Activated CD4-positive, alpha-beta T cell treated with anti-CD3 and anti-CD28 coated beads, Interleukin-2, Interleukin-4, amounts not matched to agents 100 ng/mL and 50 ng/mL, durations not matched to agents 16 hours and 8 hours (primary cell): ENCODE measurements at places on chromosomes 1 and 21.
A peak's percentile ranks its signal among the peaks of the same experiment; 100 is the strongest.

- no peak for DNase-seq
These were observed 76.4 kb downstream of the UBE4B start for GRCh38 chr1:10108948-10109708.

GRCh38 chr1:9298282-9298681 lies 5.6 kb downstream of the SPSB1 start:
- DNase-seq: no peak

DNA sequence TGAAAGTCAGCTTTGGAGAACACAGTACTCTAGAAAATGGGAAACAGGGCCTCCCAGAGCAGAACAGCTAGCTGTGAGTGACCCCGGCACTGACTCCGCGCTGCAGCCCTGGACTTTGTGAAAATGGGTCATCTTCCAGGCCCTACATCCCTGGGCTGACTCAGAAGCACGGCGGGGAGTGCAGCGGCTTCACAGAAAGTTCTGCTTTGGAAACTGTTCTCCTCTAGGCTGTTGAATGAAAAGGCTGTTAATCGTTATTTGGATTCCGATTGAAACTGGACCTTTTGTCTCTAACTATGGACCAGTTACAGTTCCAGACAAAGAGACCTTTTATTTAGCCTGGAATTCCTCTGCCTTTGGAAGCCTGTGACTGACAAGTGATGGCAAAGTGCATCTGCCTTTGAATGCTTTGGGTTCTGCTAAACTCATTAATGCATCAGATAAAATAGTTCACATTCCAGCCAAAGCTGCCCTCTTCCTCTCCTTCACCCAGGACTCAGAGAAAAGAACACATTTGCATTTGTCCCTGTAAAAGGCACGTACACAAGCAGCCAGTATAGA lies 144.9 kb upstream of the HOOK1 start:
- no peak for DNase-seq

DNA sequence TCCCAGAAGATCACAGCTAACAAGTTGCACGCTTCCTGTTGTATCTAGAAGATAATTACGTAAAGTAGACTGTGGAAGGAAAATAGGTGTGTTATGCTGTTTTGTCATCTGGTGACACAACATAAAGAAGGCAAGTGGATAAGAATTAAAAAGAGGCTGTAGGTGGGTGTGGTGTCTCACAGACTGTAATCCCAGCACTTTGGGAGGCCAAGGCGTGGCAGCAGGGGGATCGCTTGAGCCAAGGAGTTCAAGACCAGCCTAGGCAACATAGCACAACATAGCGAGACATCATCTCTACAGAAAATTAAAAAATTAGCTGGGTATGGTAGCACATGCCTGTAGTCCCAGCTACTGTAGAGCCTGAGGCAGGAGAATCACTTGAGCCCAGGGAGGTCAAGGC lies 17.9 kb upstream of the ZNF281 start:
- DNase-seq: no peak

- DNase-seq: no peak
These were observed 6.3 kb downstream of the RAB25 start for GRCh38 chr1:156067262-156067661.

DNA sequence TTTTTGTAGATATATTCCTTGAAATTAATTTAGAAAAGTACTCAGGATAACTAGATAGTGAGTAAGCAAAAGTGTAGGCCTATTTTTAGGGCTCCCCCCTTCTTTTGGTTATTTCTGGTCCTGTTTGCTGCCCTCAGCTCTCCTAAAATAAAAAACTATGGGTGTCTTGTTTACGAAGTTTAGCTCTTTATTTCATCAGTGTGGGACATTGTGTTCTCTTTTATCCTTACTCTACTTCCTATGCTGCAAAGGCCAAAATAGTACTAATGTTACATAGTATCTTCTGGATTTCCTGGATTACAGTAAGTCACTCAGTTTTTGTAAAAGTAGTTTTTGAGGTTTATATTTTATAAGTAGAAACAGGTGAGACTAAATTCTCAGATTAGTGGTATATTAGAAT lies 15.4 kb downstream of the CEP350 start:
- DNase-seq: no peak

DNA sequence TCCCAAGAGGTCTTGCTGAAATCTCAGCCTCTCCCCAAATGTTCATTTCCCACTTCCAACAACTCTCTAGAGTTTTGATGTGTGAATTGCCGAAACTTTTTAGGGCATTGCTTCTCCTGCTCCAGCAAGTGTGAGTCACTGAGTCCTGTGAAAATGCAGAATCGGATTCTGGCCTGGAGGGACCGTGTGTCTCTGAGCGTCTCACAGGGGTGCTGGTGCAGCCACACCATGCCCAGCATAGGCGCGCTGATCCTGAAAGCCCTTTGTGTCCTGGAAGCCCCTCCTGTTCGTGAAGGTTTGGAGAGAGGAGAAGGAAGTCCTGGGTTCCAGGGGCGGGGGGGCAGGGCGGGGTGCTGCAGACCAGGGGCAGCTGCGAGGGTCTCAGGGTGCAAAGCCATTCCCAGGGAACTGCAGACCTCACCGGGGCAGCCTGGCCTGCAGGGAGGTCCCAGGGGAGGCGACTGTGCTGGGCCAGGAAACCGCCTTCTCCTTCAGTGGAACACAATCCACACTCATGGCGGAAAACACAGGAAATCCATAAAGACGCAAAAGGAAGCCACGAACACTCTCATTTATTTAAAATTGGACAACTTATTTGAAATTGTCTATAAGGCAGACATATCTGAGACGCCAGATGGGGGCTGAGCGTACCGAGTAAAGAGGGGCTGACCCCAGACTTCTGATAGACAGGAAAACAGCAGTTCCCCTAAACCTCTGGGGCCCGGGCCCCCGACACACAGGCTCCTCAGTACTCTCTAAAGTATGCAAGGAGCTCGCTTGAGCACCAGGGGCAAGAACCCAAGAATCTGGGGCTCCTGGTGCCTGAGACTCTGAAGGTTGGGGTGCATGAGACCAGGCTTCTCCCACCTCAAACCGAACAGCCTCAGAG lies 43.5 kb upstream of the ADARB1 start:
- DNase-seq: no peak

GRCh38 chr21:35323947-35324346 lies 274.8 kb upstream of the RUNX1 start:
- DNase-seq: no peak

DNA sequence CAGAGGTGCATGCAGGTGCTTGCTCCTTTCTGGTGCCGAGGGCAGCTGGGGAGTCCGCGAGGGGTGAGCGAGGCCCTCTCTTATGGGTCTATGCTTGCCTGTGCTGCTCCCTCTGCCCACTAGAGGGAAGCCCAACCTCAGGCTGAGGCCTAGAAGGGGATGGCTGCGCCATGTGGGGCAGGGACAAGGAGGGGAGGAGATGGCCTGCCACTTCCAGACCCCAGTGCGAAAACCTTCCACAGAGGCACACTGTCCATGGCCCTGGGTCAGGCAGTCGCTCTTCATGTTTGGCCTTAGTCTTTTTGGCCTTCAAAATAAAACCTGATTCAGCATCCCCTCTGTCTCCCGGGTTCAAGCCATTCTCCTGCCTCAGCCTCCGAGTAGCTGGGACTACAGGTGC lies 14.0 kb downstream of the RHBG start:
- DNase-seq: peak; percentile 62

GRCh38 chr1:42963378-42964043 lies 4.8 kb upstream of the SLC2A1 start:
- DNase-seq: no peak

- DNase-seq: peak; percentile 88
These were observed 13.2 kb downstream of the AGRN start for GRCh38 chr1:1033009-1033587.

GRCh38 chr1:225481738-225482137 lies 53.9 kb upstream of the LBR start:
- DNase-seq: no peak

DNA sequence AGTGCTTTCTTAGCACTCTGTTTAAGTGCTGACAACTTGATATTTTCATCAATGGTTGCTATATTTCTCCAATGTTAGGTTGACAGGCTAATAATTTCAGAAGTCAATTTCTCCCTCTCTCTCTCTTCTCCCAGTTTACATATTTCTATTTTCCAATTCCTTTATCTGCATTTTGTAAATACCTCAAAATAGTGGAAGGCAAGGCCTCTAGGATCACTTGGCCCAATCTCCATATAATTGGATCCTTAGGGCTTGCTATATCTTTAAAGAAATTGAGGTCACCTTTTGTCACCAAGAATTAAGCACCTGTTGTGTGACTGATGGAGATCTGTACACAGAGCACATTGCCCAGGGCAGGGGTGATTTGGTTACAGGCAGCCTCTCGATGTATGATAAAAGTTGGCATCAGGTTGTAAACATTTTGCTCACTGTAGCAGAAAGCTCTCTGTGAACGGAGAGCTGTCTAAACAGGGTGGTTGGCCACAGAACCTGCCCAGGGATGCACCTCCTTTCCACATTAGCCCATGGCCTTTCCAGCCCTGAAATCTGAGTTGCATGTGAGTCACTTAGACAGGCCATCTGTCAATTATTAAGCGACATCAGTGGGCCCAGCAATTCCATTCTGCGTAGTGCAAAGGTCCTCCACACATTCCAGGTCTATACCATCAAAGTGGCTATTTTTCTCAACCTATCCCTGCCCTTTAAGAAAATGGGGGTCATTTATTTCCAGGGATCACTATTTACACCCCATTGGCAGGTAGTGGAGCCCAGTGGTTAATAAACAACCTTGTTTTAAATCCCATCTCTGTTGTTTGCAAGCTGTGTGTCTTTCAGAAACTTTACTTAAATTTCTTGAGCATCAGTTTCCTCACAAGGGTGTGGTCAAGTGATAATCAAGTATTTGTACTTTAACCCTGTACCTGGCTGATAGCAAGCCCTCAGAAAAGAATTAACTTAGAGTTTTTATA lies 29.1 kb upstream of the IRF2BP2 start:
- no peak for DNase-seq

GRCh38 chr1:1470626-1471388 lies 758 bp upstream of the ATAD3B start:
- no peak for DNase-seq

DNA sequence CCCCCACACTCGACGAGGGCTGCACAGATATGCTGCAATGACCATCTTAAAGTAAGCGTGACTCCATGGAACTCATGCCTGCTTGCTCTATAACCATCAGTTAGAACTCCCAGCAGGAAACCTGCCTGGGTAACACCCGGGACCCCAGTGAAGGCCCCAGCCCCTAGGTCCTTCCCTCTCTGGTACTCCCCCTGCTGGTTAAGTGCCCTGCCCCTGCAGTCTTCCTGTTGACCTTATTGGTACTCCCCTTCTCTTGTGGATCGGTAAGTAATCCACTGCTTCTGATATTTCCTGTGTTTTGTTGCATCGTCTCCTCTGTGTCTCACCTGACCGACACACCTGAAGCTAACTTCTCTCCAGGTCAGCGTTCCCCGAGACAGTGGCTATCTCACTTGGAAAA lies 104.8 kb upstream of the COG2 start:
- DNase-seq: no peak

- no peak for DNase-seq
These were observed 46.5 kb downstream of the FAM78B start for GRCh38 chr1:166120281-166120680.

GRCh38 chr1:175702079-175702795 lies 41.2 kb downstream of the TNR start:
- no peak for DNase-seq

DNA sequence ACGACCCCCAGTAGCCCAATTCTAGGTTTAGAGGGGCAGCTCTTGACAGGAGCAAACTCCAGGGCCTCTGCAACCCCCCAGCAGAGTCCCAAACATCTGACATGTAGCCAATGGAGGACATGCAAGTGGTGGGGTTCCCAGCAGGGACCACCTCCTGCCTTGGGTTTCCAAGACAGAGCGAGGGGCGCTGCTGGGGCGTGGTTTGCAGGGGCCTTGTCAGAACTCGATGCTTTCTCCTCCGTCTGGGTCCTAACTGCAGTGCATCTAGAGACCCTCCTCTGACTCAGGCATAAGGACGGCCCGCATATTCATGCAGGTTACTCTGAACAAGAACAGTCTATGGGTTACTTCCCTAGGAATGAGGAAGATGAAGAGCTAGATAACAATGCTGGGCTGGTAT lies 17.2 kb downstream of the EPHX1 start:
- DNase-seq: no peak

DNA sequence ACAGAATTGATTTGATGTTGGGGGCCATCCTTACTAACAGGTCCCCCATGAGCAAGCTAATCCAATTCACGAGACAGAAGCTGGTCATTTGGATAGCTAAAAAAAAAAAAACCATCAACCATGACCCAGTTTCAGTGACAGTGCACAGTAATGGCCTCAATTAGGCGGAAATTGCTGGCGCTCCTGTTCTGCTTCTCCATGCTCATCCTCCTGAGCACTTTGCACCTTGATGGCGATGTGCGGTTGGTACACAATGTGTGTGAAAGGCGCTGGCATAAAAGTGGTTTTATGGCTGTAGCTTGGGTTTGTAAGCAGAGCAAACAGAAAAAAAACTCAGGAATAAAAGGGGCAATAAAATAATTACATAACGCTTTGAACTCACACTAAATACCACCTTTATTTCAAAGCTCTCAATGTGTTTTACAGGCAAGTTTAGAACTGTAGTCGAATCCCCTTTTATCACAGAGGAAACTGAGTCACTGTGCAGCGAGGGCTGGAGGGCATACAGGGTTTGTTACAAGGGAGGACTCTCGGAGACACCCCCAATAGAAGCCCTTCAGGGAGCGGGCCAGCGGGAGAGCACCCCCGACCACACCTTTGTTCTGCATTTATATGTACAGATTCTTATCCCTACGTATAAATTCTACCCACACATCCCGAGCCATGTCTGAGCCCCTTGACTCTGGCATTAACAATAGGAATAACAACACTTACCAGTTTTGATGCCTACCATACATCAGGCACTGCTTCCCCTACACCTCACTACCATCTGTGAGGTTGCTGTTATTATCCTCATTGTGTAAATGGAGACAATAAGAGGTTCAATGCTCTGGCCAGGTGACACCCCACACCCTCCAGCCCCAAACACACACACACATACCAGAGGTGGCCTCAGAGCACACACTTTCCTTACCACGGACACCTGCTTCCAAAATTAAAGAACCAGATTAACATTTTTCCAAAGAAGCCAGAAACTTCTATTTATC lies 213.5 kb upstream of the IRF2BP2 start:
- no peak for DNase-seq

- no peak for DNase-seq
These were observed 579.6 kb downstream of the USP25 start for GRCh38 chr21:16309250-16309971.

- DNase-seq: no peak
These were observed 39.4 kb downstream of the HSF2BP start for GRCh38 chr21:43619856-43620255.

- DNase-seq: no peak
These were observed 41.0 kb upstream of the SEC16B start for GRCh38 chr1:178010674-178011464.

DNA sequence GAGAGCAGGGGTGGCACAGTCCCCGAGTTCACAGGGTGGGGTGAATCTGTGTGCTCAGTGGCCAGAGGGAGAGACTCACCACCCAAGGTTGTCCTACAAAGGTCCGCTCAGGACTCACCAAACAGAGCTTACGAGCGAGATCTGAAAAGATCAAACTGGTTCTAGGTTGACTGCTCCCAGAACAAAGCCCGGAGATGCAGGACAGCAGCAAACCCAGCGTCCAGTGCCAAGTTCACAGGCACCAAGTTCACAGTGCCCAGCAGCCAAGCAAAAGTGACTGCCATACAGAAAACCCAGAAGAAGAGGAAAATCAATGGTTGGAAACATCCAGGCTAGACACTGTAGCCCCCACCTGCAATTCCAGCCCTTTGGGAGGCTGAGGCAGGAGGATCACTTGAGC lies 35.7 kb downstream of the AGPAT3 start:
- DNase-seq: no peak
